Femur (tissue), 1 donor: ENCODE measurements at places on chromosomes 6 and 20.

DNA sequence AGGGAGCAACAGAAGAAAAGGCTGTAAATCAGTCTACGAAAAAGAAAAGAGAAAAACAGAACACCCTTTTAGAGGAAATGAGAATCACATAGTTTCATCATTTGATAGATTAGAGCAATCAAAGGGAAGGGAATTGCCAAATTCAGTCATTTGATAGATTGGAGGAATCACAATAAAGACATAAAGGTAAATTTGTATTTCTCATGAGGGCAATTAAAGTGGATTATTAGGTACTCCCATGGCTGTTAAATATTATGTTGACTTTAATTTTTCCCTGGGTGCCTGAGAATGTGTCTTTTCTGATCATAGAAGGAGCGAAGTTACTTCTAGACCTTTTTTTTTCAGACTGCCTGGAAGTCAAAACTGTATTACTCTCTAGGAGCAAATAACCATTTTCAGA is 1145.7 kb downstream of the EPHA7 start:
- no peak for DNase-seq

DNA sequence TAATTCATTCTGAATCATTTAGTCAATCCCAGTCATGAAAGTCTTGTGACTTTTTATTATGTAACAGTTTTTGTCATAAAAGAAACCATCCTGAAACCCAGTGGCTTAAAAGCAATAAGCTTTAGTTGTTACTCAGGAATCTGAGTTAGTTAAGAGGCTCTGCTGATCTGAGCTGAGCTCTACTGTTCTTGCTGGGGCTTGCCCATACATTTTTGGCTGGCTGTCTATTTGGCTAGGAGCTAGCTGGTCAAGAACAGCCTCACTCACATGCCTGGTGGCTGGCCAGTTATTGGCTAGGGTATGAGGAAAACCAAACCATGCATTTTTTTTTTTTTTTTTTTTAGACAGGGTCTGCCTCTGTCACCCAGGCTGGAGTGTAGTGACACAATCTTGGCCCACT is 10.6 kb downstream of the TCF21 start:
- no peak for DNase-seq

GRCh38 chr20:22408521-22409402 is 175.6 kb downstream of the FOXA2 start:
- DNase-seq = no peak

DNA sequence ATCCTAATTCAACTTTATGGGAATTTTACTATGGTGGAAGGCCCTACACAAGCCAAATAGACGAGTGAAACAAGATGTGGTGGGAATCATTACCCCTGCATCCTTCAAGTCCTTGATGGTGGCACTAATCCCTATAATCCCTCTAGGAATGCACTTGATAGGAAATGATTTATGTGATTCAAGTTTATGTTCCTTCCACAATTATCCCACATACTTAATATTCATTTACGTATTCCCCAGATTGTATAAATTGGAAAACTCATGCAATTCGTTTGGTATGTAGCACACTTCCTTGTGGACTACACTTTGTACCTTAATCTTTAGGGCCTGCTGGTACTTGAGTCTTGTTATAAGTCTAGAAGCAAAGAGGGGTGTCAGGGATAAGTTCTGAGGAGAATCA is 40.8 kb downstream of the PKIB start:
- DNase-seq = no peak

DNA sequence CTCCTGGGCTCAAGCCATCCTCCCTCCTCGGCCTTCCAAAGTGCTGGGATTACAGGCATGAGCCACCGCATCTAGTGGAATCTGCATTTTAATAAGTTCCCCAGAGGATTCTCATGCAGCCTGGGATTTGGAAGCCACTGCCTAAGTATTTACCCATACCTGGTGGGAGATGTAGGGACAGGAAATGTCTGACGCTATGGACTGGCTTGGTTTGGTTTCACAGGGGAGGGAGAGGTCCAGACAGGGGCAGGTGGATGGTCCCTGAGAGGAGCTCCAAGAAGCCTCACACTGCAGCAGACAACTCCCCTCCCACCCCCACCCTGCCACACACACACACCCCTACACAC is 4.4 kb downstream of the VSTM2L start:
- DNase-seq = no peak

DNA sequence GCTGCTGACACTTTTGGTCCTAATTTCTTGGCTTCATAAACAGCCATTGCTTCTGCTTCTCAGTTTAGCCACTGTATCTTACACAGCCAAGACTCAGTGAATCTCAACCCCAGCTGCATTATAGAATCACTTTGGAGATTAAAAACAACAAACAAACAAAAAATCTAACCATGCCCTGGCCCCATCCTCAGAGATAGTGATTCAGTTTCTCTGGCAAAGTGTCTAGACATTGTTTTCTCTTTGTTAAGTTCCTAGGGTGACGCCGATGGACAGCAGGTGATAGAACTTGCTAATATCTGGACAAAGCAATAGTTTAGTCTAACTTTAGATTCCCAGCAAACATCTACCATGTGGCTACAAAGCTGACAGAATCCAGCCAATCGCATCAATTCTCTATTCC is 2.9 kb downstream of the ADGRF5 start:
- DNase-seq = no peak

DNA sequence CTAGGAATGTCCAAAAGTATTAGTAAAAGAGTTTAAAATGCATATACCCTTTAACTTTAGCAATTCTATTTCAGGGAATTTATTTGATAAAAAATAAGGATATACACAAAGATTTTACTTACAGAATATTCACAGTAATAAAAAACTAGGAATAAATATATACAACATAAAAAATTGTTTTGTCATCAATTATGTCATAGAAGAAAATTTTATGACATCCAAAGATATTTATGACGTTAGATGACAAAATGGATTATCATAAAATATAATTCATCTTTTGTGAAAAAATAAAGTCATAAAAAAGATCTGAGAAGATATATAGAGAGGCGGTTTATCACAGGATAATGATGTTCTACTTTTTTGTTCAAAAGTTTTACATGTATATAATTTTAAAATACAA is 32.0 kb upstream of the TCF21 start:
- no peak for DNase-seq

GRCh38 chr20:34517114-34517505 is 888 bp downstream of the DYNLRB1 start:
- DNase-seq = no peak

DNA sequence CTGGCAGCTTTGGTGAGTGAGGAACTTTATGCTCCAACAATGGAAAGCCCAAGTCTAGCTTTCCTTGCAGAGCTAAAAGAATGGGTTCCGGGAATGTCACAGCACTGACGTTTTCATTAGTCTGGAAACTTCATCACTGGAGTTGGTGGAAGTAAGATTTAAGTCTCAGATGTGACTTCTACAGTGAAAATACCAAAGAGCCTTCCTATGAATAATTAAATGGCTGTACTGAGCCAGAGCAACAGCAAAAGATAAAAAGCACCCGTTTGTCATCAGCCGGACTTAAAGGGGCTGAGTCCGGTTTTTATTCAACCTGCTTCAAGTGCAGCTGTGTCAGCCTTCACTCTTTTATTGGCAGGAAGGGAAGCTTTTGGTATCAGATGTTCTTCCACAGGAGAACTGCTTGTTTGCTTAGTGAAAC is 46.5 kb upstream of the SHLD1 start:
- DNase-seq = peak; percentile 34

DNA sequence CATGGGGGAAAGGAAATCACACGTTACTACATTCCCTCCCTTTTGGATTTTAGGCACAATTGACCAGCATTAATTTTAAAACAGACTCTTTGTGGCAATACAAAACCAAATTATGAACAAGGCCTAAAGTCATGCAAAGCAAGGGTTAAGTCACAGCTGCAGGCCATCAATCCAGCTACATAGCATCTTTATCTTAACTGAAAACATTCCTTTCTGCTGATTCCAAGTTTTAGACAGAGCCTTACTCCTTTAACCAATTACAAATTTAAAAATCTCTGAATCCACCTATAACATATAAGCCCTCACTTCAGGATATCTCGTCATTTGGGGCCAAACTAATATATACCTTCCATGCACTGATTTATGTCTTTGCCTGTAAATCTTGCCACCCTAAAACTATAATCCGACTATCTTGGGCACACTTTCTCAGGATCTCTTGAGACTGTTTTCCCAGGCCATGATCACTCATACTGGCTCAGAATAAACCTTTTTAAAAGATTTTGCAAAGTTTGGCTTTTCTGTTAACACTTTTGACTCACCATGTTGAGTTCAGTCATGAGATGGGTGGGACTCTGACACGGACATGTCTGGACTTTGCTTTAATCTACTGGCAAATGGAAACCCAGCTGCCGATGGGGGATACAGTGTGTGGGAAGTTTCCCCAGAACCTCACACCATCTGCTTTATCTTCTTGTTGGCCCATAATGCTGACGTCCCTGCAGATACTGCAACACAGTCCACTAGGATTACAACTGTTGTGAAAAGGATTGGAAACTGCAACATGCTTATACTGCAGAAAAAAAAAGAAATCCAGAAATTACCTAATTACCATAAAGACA is 757.0 kb downstream of the PTPRT start:
- DNase-seq = peak; percentile 28

GRCh38 chr6:33547499-33547898 is 32.6 kb downstream of the BAK1 start:
- no peak for DNase-seq

GRCh38 chr20:63733579-63734081 is 2.8 kb upstream of the LIME1 start:
- no peak for DNase-seq

DNA sequence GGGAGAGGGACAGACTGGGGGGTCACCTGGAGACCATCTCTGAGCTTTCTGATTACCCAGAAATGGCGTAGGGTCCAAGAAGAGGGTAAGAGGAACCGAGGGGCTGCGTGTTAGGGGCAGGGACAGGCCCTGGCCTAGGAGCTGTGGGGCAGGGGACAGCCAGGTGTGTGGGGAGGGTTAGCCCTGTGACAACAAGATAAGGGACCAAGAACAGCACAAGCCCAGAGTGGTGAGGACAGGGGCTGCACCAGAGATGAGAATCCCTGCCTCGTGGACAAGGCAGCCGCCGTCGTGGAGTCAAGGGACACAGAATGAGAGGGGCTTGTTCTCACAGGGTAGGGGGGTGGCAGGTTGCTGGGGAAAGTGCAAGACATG is 449 bp upstream of the AVP start:
- DNase-seq = no peak

DNA sequence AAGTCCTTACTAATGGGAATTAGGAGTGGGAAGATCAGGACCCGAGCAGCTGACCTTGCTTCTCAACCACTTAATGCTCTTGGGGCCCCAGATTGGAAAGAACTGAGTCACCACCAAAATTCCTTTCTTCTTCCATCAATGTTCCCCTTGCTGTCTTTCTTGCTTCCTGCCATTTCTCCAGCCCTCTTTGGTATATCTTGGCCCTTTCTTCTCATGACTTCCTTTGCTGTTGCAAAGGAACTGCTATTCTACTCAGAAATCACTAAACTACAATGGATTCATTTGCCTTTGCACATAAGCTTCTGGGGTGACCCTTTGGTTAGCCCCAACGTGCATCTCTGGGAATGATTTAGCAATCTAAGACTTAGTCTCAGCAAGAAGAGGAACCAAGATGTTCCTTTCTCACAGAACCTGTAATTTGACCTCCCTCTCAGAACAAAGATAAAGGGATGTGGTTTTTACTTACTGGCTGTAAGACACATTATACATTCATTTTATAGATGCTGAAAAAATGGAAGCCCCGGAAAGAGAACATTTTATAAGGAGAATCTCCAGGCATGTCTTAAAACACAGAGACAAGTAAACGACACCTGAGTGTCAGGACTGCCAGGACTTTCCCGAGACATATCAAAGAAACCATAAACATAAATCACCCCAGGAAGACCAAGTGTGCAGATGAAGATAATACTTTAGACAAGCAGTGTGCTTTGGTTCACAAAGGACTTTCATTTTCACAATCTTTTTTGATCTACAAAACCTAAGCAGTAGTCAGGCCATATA is 99.0 kb upstream of the TNFAIP3 start:
- no peak for DNase-seq

GRCh38 chr20:44734938-44735337 is 10.7 kb upstream of the KCNK15 start:
- DNase-seq = no peak

DNA sequence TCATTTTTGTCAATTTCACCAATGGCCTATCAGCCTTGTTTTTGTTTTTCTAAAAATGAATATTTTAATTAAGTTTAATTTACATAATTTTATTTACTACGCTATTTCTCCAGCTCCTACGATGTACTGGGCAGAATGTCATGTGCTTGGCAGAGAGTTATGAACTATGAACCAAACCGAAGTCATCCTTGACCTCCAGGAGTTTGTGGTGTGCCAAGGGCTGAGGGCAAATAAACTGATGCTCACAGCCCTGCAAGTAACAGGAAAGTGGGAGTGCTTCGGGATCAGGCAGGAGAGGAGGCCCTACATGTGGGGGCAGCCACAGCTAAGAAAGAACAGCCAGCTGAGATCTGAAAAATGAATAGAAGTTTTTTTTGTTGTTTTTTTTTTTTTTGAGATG is 38.6 kb downstream of the ZNF217 start:
- no peak for DNase-seq

DNA sequence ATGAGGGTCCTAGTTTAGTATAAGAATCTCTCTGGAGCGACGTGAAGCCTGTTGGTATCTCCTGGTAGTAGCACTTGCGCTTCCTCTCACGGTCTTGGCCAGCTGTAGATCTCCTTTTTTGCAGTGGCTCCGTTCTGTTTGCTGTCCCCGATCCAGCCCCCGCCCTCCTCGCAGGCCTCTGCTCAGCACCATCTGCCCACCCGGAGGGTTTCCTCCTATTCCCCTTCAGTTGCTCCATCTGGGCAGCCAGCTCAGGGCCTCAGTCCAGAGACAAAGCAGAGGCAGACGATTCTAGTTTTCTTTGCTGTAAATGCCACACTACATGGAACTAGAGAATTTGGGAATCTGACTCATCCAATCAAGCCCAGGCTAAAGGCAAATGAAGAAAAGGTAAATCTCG is 126.6 kb downstream of the TIAM2 start:
- DNase-seq = peak; percentile 68

GRCh38 chr6:160110586-160111123 is 11.0 kb upstream of the SLC22A1 start:
- no peak for DNase-seq

- no peak for DNase-seq
Observed at GRCh38 chr20:49098136-49098535, 52.0 kb downstream of the CSE1L start.

- DNase-seq = peak; percentile 47
Observed at GRCh38 chr20:60138256-60139220, 180.3 kb downstream of the CDH26 start.
